Activated CD8-positive, alpha-beta memory T cell treated with anti-CD3 and anti-CD28 coated beads for 4 hours (primary cell): ENCODE measurements at places on chromosomes 13 and 19.

DNA sequence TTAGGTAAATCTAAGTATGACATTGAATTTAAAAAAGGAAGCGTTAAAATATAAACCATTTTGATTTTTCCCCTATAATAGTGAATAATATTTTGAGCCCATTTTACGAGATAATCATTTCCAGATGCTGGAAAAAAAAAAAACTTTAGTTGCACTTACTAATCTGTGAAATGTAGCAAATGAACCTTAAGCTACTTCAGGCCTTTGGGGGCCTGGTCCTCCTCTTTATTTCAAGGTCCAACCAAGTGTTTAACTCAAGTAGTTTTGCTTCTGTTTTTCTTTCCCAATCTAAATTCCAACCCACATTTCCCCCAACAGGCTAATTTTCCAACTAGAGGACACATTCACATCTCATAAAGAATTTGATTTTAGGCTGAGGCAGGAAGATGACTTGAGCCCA, 101.2 kb downstream of the TNFRSF19 start:
- DNase-seq, result no peak

GRCh38 chr19:290372-291005, 714 bp downstream of the PLPP2 start:
- DNase-seq, result no peak

DNA sequence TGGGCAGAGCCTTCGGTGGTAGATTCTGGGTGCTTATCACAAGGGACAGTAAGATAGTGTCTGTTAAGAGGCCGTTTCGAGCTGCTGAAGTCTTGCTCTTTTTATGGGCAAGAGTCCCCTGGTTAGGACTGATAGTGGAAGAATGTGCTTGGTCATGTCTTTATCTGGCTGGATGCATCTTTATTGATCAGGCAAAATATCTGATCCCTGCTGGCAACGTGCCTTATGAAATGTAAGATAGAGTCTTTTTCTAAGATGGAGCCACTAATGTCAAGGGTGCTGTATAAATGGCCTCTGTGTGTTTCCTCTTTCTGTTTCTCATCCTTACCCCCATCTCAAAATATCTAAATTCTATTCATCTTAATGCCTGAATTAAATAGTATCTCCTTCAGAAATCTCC, 53.3 kb downstream of the MYO16 start:
- DNase-seq, result no peak

DNA sequence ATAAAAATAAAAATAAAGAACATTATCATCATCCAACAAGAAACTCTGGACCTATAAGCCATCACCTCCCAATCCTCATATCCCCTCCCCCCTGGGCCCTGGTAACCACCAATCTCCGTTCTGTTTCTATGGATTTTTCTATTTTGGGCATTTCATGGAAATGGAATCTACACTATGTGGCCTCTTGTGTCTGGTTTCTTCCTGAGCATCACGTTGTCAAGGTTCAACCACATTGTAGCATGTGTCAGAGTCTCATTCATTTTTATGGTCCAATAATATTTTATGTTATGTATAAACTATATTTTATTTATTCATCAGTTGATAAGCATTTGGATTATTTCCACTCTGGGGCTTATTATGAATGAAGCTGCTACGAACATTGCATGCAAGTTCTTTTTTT, 26.9 kb downstream of the SULT2B1 start:
- DNase-seq, result no peak

DNA sequence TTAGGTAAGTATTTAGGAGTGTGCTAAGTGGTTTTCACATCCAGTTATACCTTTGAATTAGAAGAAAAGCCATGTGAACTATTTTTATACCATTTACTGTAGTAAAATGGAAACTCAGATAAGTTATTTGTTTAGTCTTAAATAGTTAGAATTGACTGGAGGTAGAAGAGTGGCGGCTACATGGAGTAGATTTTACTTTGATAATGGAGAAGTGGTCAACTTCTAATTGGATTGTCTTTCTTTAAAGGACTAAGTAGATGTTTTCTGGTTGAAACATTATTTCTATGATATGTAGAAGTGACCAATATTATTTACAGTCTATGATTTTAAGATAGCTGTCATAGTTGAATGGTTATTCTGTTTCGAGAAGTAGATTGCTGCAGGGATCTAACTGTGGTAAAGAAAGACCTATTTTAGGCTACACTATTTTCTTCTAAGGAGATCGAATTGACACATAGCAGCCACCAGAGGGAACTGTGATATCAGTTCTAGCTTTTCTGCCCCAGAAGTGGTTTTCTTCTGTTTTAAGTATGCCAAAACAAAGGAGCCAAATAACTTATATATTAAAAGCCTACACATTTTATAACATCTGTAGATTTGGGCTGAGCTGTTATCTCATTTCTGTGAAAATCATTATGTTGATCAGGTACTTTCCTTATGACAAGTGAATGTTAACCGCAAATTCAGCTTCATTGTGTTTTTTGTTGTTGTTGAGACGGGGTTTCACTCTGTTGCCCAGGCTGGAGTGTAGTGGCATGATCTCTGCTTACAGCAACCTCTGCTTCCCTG, 26.1 kb downstream of the ZMYM2 start:
- DNase-seq, result no peak

GRCh38 chr13:32316028-32316339, 676 bp downstream of the BRCA2 start:
- peak; percentile 3 for DNase-seq
